Esophagus muscularis mucosa (tissue), 4 donors: ENCODE measurements at places on chromosomes 5 and 9. TPM values are rescaled to one million over a fixed set of nuclear protein-coding genes. Genes with fewer than 3 reads are reported as not detected.

- H3K4me1 ChIP-seq, result peaks cover 21% of the 10 kb centered on the region
- no peaks in the 10 kb centered on the region for H3K27me3 ChIP-seq
- H3K36me3 ChIP-seq, result no peaks in the 10 kb centered on the region
- no peak overlapping the region for H3K4me3 ChIP-seq
- H3K27ac ChIP-seq, result peak overlapping the region; percentile 73
These were observed 128.4 kb downstream of the SNX18 start for GRCh38 chr5:54645882-54646355.

GRCh38 chr9:133009906-133010582, 20.8 kb upstream of the GTF3C5 start:
- H3K4me3 ChIP-seq, result no peak overlapping the region
- H3K27me3 ChIP-seq, result no peaks in the 10 kb centered on the region
- H3K4me1 ChIP-seq, result no peaks in the 10 kb centered on the region
- no peak for DNase-seq

DNA sequence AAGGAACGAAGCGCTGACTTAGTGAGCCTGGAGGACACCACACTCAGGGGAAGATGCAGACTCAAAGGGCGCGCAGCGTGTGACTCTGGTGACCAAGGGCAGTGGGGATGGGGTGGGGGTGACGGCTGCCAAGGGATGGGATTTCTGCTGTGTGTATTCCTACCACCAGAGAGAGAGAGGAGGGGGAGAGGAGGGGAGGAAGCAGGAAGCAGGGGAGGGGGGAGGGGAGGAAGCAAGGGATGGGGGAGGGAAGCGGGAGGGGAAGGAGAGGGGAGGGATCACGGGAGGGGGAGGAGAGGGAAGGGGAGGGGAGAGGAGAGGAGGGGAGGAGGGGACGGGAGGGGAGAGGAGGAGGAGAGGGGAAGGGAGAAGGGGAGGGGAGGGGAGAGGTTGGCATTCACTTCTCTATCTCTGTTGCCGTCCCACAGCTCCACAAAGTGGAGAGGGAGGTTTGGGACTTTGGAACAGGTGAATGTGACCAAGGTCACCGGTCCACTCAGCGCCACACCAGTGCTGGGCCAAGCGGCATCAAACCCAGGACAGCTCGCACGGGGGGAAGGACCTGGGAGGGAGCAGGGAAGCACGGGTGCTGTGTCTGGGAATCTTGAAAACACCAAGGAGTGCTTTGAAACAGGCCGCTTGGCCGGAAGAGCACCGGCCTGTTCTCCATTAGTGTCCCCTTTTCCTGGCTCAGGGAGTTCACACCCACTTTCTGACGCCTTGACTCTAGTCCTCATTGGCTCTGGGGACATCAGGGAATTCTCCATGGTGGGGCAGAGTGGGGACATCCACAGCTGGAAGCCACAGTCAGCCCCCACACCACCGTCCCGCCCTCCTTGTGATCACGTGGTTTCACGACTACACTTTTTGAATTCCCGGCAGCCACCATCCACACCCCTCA, 77.4 kb downstream of the VAV2 start:
- H3K4me1 ChIP-seq, result peaks cover 25% of the 10 kb centered on the region
- no peak overlapping the region for H3K27ac ChIP-seq
- H3K4me3 ChIP-seq, result no peak overlapping the region
- no peak for DNase-seq
- no peaks in the 10 kb centered on the region for H3K27me3 ChIP-seq
- H3K36me3 ChIP-seq, result no peaks in the 10 kb centered on the region

- no peak overlapping the region for H3K4me3 ChIP-seq
- H3K27ac ChIP-seq, result peak overlapping the region; percentile 85
- DNase-seq, result no peak
- peaks cover 91% of the 10 kb centered on the region for H3K4me1 ChIP-seq
These were observed 48.7 kb downstream of the PIK3R1 start for GRCh38 chr5:68264024-68264956.

DNA sequence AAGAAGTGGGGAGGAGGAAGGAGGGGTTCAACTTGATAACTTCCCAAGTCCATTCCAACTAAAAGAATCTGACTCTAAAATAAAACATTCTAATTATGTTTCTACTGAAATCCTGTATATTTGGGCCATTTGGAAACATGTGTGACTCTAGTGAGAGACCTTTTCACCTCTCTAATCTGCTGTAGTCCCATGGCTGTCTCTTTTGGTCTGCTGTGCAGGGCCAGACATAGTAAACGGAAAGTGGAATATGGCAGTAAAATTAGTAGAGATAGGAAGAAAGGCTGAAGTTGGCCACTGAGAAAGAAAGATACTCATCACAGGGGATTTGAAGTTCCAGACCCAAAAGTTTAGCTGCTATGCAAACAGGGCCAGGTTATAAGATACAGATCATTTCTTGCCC, 15.9 kb downstream of the RFX3 start:
- no peaks in the 10 kb centered on the region for H3K27me3 ChIP-seq
- H3K27ac ChIP-seq, result peak overlapping the region; percentile 13
- no peaks in the 10 kb centered on the region for H3K36me3 ChIP-seq
- peaks cover 17% of the 10 kb centered on the region for H3K4me1 ChIP-seq

DNA sequence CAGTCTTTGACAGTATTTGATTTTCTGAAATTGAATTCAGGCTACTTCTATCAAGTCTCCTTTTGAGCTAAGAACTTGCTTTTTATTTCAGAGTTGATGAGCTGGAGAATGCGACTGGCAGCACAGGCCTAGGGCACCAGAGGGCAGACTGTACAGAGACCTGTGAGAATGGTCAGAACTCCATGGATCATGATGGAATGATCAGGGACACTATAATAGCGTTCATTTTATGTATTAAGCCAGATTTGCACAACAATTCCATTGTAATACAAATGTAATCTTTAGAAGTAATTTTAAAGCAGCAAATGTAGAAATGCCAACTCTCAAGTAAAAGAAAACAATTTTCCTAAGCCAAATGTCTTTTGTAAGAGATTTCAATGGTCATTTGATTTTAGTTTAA, 902.4 kb downstream of the NR2F1-AS1 start:
- H3K4me3 ChIP-seq, result no peak overlapping the region
- H3K27ac ChIP-seq, result no peak overlapping the region
- no peaks in the 10 kb centered on the region for H3K4me1 ChIP-seq
- H3K27me3 ChIP-seq, result no peaks in the 10 kb centered on the region

DNA sequence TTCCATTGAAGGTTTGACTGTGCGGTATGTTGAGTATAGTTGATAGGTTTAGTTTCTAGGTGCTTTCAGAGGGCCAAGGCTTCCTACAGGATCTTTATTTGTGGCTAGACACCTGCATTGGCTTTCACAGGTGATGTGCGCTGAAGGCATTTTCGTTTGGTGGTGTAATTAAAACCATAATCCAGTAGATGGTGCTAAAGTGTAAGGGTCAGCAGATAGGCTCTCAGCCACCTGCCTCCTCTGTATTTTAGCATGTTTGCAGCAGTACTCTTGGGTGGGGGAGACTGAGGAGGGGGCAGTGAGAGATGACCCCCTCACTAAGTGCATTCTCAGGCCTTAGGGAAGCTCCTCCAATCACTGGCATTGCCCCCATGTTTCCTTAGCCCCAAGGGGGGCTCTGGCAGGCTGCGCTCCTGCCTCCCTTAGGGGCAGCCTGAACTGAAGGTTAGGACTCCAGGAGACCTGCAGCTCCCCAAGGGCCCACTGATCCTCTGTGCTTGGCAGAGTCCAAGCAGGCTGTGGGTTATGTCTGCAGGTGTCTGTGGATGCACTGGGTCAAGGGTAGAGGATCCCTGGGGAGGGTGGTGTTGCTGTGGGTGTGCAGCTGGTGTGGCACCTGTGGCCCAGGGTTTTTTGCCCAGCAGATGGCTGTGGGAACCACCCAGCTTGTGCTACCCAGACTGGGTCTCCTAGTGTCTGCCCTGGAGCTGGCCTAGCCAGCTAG, 23.4 kb downstream of the CDK20 start:
- DNase-seq, result no peak
- no peaks in the 10 kb centered on the region for H3K36me3 ChIP-seq
- H3K27ac ChIP-seq, result no peak overlapping the region
- H3K4me3 ChIP-seq, result no peak overlapping the region

GRCh38 chr9:95057101-95057500, 260.4 kb downstream of the FANCC start:
- H3K4me3 ChIP-seq, result peak overlapping the region; percentile 39
- H3K27me3 ChIP-seq, result no peaks in the 10 kb centered on the region
- peaks cover 9% of the 10 kb centered on the region for H3K36me3 ChIP-seq
- H3K4me1 ChIP-seq, result peaks cover 94% of the 10 kb centered on the region
- no peak for DNase-seq

DNA sequence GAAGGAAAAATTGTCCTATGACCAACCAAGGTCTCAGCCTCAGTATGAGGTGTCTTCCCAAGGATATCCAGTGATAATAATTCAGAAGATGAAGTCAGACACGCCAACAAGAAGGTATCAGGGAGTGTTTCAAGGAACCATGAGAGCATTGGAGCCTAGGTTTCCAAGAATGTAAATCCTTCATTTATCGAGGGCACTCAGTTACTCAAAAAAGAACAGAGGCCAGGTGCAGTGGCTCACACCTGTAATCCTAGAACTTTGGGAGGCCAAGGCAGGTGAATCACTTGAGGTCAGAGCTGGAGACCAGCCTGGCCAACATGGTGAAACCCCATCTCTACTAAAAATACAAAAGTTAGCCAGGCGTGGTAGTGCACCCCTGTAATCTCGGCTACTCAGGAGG, 70.8 kb downstream of the PLAC8L1 start:
- H3K4me1 ChIP-seq, result no peaks in the 10 kb centered on the region
- DNase-seq, result no peak
- no peak overlapping the region for H3K4me3 ChIP-seq
- no peak overlapping the region for H3K27ac ChIP-seq
- no peaks in the 10 kb centered on the region for H3K36me3 ChIP-seq
- H3K27me3 ChIP-seq, result no peaks in the 10 kb centered on the region

DNA sequence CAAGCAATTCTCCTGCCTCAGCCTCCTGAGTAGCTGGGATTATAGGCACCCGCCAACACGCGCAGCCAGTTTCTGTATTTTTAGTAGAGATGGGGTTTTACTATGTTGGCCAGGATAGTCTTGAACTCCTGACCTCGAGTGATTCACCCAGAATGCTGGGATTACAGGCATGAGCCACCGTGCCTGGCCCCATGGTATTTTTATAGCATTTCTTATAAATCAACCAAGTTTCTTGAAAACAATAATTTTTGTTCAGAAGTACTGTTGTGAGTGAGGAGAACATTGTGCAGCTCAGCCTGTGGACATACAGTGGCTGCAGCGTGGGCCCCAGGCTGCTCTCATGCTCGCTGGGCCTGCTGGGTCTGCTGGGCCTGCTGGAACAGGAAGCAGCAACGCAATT, 45.3 kb downstream of the MAP1B start:
- peaks cover 100% of the 10 kb centered on the region for H3K4me1 ChIP-seq
- no peaks in the 10 kb centered on the region for H3K27me3 ChIP-seq
- no peak for DNase-seq
- peak overlapping the region; percentile 77 for H3K27ac ChIP-seq

GRCh38 chr5:76771705-76772405, 47.0 kb upstream of the F2RL1 start:
- no peak overlapping the region for H3K27ac ChIP-seq
- no peaks in the 10 kb centered on the region for H3K27me3 ChIP-seq
- no peak for DNase-seq
- no peak overlapping the region for H3K4me3 ChIP-seq
- no peaks in the 10 kb centered on the region for H3K4me1 ChIP-seq
- H3K36me3 ChIP-seq, result no peaks in the 10 kb centered on the region

DNA sequence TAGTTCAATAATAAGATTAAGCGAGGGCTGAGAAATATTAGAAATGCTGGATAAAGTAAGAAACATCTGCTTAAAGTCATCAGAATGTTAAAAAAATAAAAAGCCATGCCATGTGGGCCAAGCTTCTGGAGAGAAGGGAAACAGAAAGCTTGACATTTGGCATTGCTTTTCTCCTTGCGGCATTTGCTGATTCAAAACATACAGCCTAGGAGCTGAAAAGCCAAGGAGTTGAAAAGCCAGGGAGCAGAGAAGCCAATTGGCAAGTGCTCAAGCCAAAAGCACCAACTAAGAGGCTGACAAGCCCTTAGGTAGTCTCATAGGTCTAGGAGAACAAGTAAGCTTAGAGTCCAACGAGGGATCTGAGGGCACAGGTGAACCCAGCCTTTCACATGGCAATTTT, 754.3 kb downstream of the TLE4 start:
- no peak overlapping the region for H3K4me3 ChIP-seq
- H3K27me3 ChIP-seq, result no peaks in the 10 kb centered on the region
- H3K4me1 ChIP-seq, result peaks cover 9% of the 10 kb centered on the region
- no peaks in the 10 kb centered on the region for H3K36me3 ChIP-seq

DNA sequence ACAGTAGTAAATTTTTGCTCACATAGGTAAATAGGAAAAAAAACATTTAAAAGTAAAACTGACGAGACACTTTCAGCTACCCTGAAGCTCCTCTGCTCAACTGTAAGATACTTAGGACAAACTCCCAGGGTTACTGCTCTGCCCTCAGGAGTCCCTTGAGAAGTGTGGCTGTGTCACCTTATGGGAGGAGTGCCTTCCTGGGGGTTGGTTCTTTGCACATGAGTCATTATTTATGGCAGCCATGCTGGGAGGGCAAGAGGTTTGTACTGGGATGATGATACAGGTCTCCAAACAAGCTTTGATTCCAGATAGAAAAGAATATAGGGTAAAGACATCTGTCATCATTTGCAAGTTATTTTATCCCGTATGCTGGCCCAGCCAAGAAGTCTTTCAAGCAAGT, 45.9 kb downstream of the TTC1 start:
- no peak for DNase-seq
- no peak overlapping the region for H3K4me3 ChIP-seq
- H3K4me1 ChIP-seq, result no peaks in the 10 kb centered on the region
- H3K27ac ChIP-seq, result no peak overlapping the region

- no peak for DNase-seq
- H3K4me3 ChIP-seq, result no peak overlapping the region
- no peak overlapping the region for H3K27ac ChIP-seq
- H3K36me3 ChIP-seq, result no peaks in the 10 kb centered on the region
- H3K4me1 ChIP-seq, result peaks cover 63% of the 10 kb centered on the region
These were observed 20.8 kb downstream of the DAB2IP start for GRCh38 chr9:121672213-121672612.

DNA sequence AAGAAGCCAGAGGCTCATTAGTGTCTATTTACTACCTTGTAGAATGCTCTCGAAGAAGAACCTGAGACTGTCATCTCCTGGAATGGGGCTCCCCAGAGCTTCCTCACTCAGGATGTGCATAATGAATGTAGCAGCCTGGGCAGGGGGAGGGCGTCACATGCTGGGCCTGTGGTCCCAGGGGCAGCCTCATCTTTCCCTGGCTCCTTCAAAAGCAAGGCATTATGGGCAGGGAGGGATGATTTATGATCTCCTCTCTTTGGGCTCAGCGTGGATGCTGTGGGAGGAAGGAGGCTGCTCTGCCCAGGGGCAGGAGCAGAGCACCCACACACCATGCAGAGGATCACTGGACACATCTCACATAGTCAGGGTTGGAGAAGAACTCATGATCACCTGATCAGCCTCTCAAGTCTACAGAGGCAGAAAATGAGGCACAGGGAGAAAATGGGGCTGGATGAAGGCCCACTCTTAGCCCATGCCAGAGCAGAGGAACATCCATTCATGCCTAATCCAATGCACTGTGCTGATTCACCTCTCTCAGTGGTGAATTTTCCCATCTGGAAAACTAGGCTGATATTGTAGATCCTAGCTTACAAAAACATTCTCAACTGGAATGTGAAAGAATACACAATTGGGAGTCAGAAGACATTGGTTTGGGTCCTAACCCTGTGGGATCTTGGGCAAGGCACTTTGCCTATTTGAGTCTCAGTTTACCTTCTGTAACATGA, 173.7 kb downstream of the CARTPT start:
- H3K27me3 ChIP-seq, result no peaks in the 10 kb centered on the region
- peak; percentile 79 for DNase-seq
- H3K4me3 ChIP-seq, result no peak overlapping the region

The HCN1 gene
- total RNA-seq, result 0.39 TPM

The SHOC1 gene
- under 0.01 TPM for total RNA-seq

The PCDHB13 gene
- 8.1 TPM for total RNA-seq

The N4BP3 gene
- 1.8 TPM for total RNA-seq

The CHMP5 gene
- 48.0 TPM for total RNA-seq

The FOXD1 gene
- 5.0 TPM for total RNA-seq

The GFPT2 gene
- total RNA-seq, result 32.0 TPM
